Purkinje cell (primary cell): ENCODE measurements at places on chromosomes 4 and X. TPM values are rescaled to one million over a fixed set of nuclear protein-coding genes. Genes with fewer than 3 reads are reported as not detected.

Gene TLR3
- 0.47 and 0.91 TPM in 2 replicates for polyA plus RNA-seq

Gene HSFX2
- polyA plus RNA-seq = 0.89 TPM in 1 of 2 replicates, not detected in the other

Gene HELT
- not detected in 2 replicates for polyA plus RNA-seq

Gene POU3F4
- 0.24 and 0.95 TPM in 2 replicates for polyA plus RNA-seq

Gene CDS1
- 222 and 257 TPM in 2 replicates for polyA plus RNA-seq

Gene CDKL2
- 30.2 and 43.3 TPM in 2 replicates for polyA plus RNA-seq

Gene TCEAL6
- 8.2 and 28.3 TPM in 2 replicates for polyA plus RNA-seq

Gene LRIT3
- polyA plus RNA-seq = 0.08 and 0.54 TPM in 2 replicates

Gene EDA
- polyA plus RNA-seq = 0.52 and 3.0 TPM in 2 replicates
